ENCODE measurements at places on chromosomes 4 and X. TPM values are rescaled to one million over a fixed set of nuclear protein-coding genes. Genes with fewer than 3 reads are reported as not detected.

DNA sequence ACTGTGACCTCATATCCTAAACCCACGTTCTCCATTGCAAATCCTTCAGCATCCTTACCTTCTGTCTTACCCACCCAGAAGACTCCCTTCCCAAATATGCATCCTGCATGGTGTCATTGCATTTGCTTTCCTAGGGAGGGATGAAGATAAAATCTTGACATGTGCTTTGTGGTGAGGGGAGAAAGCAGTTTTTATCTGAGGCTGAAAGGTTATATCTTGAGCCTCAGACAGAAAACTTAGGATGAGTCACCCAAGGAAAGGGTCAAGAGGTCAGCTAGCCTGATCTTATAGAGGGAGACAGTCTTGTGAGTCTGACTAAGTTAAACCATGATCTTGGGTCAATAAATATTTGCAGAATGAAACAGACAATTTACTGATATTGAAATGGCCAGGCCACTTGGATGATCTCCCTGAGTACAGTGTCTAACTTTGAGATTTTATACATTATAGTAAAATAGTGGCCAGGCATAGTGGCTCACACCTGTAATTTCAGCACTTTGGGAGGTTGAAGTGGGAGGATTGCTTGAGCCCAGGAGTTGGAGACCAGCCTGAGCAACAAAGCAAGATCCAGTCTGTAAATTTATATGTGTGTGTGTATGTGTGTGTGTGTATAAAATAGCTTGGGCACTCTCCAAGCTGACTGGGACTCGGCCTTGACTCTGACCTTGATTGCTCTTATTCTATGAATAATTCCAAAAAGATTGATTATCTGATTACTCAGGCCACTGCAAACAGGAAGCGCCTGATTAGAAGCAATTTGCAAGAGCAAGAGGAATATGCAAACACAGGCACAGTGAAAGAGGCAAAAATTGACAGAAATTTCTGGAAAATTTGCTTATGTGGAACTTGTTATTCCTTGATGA is 15.4 kb upstream of the FAM9C start:
- peak; percentile 24 for DNase-seq
- H3K36me3 ChIP-seq, result peaks cover 10% of the 10 kb centered on the region
- no peak overlapping the region for H3K27ac ChIP-seq
- H3K4me3 ChIP-seq, result no peak overlapping the region
- H3K27me3 ChIP-seq, result no peaks in the 10 kb centered on the region
- H3K4me1 ChIP-seq, result peaks cover 15% of the 10 kb centered on the region

GRCh38 chr4:59553721-59554091 is 1646.4 kb upstream of the ADGRL3 start:
- H3K36me3 ChIP-seq, result no peaks in the 10 kb centered on the region
- DNase-seq, result no peak
- H3K4me1 ChIP-seq, result no peaks in the 10 kb centered on the region
- no peaks in the 10 kb centered on the region for H3K27me3 ChIP-seq
- H3K27ac ChIP-seq, result no peak overlapping the region

TEX11 gene
- total RNA-seq, result not detected

GRCh38 chr4:117893207-117893606 is 141.1 kb upstream of the NDST3 start:
- H3K4me3 ChIP-seq, result no peak overlapping the region
- H3K4me1 ChIP-seq, result no peaks in the 10 kb centered on the region
- no peak for DNase-seq
- H3K27ac ChIP-seq, result no peak overlapping the region
- H3K36me3 ChIP-seq, result no peaks in the 10 kb centered on the region
- no peaks in the 10 kb centered on the region for H3K27me3 ChIP-seq

DNAAF6 gene
- total RNA-seq, result not detected

GRCh38 chrX:45518552-45518951 is 317.9 kb upstream of the DIPK2B start:
- no peak overlapping the region for H3K4me3 ChIP-seq
- no peak overlapping the region for H3K27ac ChIP-seq
- no peak for DNase-seq
- H3K4me1 ChIP-seq, result peaks cover 15% of the 10 kb centered on the region

DNA sequence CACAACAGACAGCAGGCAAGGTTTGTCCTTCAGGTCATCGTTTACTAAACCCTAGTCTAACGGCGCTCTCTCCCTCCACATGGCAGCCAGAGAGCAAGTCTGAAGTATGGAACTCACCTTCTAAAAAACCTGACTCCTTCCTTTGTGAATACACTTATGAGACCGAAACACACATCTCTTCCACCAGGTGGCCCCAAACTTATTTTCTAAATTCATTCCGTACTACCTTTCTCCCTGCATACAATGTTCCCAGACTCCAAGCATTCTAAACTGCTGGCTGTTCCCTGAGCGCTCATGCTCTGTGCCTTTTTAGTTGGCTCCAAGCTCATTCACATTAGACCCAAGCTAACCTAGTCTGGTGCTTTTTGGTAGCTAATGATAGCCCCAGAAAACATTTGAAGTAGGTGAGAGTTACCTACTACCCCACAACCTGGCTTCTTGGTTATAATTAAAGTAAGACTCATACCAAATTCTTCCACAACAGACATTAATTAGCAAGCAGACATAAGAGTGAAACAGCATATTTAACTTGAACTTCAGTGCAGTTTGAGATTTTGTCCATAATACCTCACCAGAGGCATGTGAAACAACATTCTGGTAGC is 67.6 kb upstream of the DCLK2 start:
- H3K4me1 ChIP-seq, result no peaks in the 10 kb centered on the region
- no peaks in the 10 kb centered on the region for H3K36me3 ChIP-seq
- peaks cover 4% of the 10 kb centered on the region for H3K27me3 ChIP-seq
- H3K27ac ChIP-seq, result no peak overlapping the region
- no peak overlapping the region for H3K4me3 ChIP-seq
- DNase-seq, result peak; percentile 56

RHOXF1 gene
- total RNA-seq, result not detected

LGI2 gene
- total RNA-seq, result not detected

TCEAL2 gene
- not detected for total RNA-seq

DNA sequence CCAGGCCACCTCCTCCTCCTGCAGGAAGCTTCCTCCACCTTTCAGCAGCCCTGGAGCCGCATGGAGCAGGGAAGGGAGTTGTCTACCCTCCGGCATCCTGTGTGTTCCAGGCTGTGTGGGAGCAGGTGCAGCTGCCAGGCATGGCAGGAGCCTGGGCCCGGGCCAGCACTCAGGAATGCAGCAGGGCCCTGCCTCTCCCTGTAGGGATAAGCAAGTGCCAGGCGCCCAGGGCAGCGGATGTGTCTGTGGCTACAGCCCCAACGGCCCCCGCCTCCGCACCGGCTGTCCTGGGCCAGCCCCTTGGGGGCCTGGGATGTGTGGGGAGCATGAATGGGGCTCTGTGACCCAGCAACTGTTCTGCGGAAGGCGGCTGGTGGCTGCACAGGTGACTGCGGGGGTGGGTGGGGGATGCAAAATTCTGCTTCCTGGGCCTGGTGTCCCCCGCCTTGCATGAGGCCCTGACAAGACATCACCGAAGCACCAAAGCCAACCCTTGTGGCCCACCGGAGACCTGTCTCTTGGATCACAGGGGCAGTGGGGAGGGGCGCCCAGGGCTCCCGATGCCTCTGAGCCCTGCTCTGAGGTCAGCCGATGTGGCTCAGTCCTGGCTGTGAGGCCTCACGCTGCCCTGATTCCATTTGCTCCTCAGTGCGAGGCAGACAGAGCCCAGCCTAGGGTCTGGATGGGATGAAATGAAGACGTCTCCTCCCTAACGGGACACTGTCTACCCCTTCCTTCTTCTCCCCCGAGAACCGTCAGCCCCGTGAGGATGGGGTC is 1.4 kb upstream of the DOK7 start:
- no peak overlapping the region for H3K4me3 ChIP-seq
- no peak overlapping the region for H3K27ac ChIP-seq
- no peaks in the 10 kb centered on the region for H3K36me3 ChIP-seq
- H3K27me3 ChIP-seq, result peaks cover 11% of the 10 kb centered on the region

- peak overlapping the region; percentile 90 for H3K4me3 ChIP-seq
- no peaks in the 10 kb centered on the region for H3K27me3 ChIP-seq
- H3K27ac ChIP-seq, result peak overlapping the region; percentile 98
- DNase-seq, result peak; percentile 63
- peaks cover 26% of the 10 kb centered on the region for H3K4me1 ChIP-seq
Measured at GRCh38 chrX:39613482-39613995, 484.2 kb downstream of the BCOR start.

- peaks cover 15% of the 10 kb centered on the region for H3K4me1 ChIP-seq
- H3K4me3 ChIP-seq, result peak within 1 kb of the TSS; percentile 88
- DNase-seq, result peak; percentile 93
- no peaks in the 10 kb centered on the region for H3K27me3 ChIP-seq
- peaks cover 8% of the 10 kb centered on the region for H3K36me3 ChIP-seq
Measured at GRCh38 chrX:1537031-1537715, at the start of gene P2RY8. TSS of gene P2RY8 (minus strand) at chrX:1537185. CDS start at chrX:1466558, 70,627 bp downstream.

GRCh38 chrX:38811515-38812243 is 10.4 kb downstream of the MID1IP1 start:
- peak overlapping the region; percentile 74 for H3K4me3 ChIP-seq
- H3K27ac ChIP-seq, result peak overlapping the region; percentile 94
- no peaks in the 10 kb centered on the region for H3K27me3 ChIP-seq
- H3K36me3 ChIP-seq, result peaks cover 15% of the 10 kb centered on the region
- H3K4me1 ChIP-seq, result peaks cover 33% of the 10 kb centered on the region
- DNase-seq, result peak; percentile 70

DNA sequence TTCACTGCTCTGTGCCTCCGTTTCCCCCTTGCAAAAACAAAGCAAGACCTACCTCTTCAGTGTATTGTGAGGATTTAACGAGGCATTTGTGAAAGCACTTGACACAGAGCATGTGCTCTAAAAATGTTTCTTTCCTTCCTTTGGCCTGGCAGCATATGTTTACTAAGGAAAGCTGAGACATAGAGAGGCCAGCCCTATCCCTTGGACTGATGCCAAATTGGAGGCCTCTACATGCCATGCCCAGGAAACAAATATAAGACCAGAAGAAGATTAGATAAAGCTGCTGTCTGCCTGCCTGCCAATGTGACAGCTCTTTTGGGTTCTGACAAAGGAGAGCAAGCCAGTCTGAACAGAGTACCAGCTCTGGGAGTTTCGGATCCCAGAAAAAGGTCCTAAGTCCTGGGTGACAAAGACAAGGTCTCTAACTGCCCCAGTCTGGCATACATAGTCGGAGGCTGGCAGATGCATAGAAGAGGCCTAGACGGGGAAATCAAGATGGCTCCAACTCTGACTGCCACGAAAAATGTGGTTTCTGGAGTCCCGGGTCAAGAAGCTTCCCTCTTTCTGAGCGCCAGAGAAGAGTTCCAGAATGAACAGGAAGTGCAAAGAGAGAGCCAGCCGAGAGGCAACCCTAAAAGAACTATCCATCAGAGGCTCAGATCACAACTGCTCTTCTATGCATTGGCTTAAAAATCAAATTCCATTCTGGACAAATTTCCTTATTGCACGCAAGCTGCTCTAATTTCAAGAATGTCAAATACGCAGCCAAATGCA is 25.8 kb downstream of the OTUD6A start:
- H3K27me3 ChIP-seq, result no peaks in the 10 kb centered on the region
- DNase-seq, result no peak
- H3K4me3 ChIP-seq, result no peak overlapping the region
- H3K4me1 ChIP-seq, result no peaks in the 10 kb centered on the region

JCHAIN gene
- total RNA-seq, result not detected

GRCh38 chrX:27251369-27251768 is 211.8 kb downstream of the PPP4R3C start:
- H3K27me3 ChIP-seq, result no peaks in the 10 kb centered on the region
- no peaks in the 10 kb centered on the region for H3K4me1 ChIP-seq
- no peak for DNase-seq
- no peaks in the 10 kb centered on the region for H3K36me3 ChIP-seq

FATE1 gene
- total RNA-seq, result not detected
